ENCODE measurements at places on chromosomes 1 and 21.

DNA sequence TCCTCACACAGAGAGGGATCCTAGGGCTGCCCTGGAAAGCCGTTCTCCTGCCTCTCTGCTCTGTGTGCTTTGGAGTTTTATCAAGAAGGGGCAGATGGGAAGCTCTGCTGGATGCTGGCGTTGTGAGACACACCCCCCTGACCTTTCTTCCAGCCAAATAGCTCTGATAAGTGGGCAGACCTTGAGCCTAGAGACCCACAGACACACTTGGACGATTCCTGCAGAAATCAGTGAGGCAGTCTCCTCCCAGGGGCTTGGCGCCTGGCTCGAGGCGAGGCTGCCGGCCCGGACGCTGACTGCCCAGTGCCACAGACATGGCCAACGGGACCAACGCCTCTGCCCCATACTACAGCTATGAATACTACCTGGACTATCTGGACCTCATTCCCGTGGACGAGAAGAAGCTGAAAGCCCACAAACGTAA lies at the start of gene MRAP:
MRAP (plus strand) TSS at position 198 of the 424 bp plus-strand sequence; CDS start at position 315, 117 bp downstream.
- DNase-seq, result no peak

DNA sequence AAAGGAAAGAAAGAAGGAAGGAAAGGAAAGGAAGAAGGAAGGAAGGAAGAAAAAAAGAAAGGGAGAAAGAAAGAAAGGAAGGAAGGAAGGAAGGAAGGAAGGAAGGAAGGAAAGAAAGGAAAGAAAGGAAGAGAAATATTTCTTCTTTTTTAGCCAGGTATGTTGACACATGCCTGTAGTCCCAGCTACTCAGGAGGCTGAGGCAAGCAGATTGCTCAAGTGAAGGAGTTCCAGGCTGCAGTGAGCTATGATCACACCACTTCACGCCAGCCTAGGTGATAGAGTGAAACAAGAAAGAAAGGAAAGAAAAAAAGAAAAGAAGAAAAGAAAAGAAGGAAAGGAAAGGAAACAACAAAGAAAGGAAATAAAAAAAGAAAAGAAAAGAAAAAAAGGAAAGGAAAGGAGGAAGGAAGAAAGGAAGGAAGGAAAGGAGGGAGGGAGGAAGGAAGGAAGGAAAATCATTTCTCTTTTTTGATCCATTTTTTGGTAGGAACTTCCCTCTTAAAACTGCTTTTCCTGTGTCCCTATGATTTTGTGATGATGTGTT lies 5.8 kb upstream of the ZMYM1 start:
- DNase-seq, result no peak

DNA sequence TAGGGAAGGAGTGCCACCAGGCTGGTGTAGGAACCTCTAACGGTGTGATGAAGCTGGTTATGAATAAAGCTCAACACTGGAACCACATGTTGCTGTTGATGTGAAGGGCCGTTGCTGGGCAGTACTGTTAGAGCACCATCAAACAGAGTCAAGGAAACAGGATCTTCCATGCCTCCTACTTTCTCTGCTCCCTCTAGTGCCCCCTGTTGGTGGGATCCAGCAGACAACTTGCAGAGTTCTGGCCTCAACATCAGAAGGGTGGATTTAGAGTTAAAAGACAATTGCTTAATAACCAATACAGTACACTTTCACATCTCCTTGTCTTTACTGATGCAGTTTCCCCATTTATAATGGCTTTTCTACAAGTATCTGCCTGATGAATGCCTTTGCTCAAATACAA lies 336.4 kb downstream of the NTNG1 start:
- DNase-seq, result no peak

DNA sequence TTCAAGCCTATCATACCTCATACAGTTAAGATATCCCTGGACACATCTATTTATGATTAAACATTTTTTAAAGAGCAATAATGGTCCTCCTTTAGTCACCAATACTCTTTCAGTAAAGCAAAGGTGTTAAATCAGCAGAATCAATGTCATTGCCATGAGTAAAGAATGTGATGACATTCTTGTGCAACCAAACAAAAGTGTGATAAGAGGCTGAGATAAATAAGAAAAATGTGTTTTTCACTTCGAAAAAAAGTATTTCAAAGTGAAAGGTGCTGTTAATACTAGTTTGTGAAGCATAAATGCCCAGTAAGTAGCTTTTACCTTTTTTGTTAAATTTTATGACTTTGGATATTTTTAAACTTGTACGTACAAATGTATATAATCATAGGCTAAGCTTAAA lies 8.4 kb downstream of the SLC44A5 start:
- no peak for DNase-seq

GRCh38 chr1:33162141-33162540 lies 19.7 kb downstream of the TRIM62 start:
- DNase-seq, result no peak

GRCh38 chr21:19237608-19238007 lies 834.0 kb upstream of the TMPRSS15 start:
- no peak for DNase-seq

- no peak for DNase-seq
These were observed 2.0 kb downstream of the GPX7 start for GRCh38 chr1:52604063-52604770.

DNA sequence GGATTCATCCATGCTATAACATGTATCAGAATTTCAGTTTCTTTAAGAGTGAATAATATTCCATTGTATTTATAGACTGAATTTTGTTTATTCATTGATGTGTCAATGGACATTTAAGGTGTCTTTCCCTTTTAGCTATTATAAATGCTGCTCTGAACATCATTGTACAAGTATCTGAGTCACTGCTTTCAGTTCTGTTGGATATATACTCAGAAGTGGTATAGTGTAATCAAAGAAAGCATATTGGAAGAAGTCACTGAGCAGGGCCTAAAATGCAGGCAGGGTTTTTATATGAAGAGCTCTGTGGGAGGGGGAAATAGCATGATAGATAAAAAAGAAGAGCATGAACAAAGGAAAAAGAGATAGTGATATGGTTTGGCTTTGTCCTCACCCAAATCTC lies 22.5 kb downstream of the TYW3 start:
- no peak for DNase-seq

DNA sequence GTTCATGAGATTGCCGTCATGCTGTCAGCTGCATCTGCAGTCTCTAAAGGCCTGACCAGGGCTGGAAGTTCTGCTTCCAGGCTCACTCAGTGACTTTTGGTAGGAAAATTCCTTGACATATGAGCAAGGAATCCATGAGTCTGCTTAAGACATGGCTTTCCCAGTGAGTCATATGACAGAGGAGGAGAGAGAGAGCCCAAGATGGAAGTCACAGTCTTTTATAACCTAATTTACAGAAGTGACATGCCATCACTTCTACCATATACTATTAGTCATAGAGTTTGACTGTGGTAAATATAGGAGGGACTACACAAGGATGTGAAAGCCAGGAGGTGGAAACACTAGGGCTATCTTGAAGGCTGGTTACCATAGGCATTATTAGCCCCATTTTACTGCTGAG lies 115.2 kb downstream of the ROR1 start:
- no peak for DNase-seq

DNA sequence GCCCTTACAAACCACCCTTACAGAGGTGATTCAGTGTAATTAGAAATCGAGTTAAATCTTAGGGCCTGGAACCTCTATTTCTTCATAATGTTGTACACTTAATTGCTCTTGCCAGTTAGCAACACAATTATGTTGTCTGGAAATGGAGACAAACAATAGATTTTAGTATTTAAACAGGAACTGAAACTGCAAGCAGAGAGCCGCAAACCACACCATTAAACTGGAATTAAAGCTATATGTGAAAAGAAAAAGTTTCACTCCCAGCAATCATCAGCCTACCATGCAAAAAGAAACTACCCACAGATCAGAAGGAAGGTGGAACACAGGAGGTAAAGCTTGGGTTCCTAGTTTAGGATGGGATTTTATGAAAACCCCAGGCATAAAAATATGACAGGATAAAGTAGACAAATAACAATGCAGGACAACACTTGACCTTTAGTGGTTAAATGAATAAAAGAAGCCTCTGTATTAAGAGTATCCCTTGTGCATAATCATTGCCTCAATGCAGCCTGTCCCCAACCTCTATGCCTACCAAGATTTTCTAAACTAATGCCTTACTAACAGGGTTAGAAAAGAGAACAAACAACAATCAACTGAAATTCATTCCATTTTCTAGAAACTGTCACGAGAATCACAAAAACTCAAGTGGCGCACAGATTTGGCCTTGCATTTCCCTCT lies 304.3 kb upstream of the ESRRG start:
- DNase-seq, result no peak

Measured in stimulated activated naive CD4-positive, alpha-beta T cell (primary cell).